ENCODE measurements at places on chromosomes 12 and 14.
A peak's percentile ranks its signal among the peaks of the same experiment; 100 is the strongest.

GRCh38 chr12:68855771-68856170, 47.8 kb downstream of the MDM2 start:
- DNase-seq = no peak

GRCh38 chr12:106227641-106228319, 20.0 kb downstream of the CKAP4 start:
- peak; percentile 30 for DNase-seq

DNA sequence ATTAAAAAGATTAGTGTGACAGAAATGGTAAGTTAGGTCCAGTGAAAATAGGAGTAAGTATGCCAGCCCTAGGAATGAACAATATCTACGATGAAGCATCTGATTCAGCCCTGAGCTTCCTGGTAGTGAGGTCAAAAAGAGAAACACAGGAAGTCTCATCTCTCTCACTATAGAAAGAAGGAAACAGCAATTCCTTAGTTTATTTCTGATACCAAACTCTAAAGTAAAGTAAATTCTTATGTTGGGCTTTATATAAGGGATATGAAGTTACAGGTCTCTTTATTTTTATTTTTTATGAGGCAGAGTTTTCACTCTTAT, 76.7 kb upstream of the RFLNA start:
- DNase-seq = no peak

DNA sequence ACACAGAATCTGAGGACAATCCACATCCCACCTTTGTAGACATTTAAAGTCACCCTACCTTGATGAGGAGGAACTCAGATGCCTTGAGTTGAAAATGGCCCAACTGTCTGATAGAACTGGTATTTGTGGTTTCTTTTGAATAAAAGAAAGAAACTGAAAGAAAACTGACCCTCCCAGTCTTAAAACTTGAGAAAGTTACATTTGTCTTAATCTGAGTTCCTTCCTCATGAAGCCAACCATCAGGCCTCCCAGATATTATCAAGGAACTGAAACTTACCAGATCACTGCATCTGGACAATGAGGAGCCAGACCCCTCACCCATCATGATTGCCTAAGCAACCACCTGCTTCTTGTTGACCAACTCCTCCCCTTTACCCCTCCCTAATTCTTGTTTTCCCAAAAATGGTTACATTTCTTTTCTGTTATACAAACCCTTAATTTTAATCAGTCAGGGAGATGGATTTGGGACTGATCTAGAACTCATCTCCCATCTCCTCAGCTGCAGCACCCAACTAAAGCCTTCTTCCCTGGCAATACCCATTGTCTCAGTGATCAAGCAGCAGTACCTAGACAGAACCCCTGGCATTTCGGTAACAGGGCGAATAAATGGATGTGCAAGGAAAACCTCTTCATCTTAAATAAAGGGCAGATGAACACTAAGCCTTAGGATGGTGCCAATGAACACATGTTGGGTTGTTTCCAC, 72.0 kb upstream of the RESF1 start:
- DNase-seq = no peak

- no peak for DNase-seq
Measured at GRCh38 chr12:91778091-91778832, 367.4 kb downstream of the BTG1 start.

DNA sequence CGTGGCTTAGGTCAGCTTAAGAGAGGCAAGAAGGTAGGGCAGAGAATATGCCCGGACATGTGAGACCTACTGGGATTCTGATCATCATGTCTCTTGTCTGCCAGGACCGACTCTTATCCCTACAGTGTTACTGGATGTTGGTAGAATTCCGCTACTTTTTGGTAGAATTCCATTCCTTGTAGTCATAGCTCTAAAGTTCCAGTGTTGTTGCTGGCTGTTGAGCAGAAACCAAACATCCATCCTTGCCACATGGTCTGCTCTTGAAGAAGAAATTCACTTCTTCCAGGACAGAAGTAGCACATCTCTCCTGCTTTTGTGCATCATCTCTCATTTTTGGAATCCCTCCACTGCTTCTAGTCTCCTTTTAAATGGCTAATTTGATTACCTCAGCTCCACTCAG, 453.7 kb downstream of the RPL10L start:
- no peak for DNase-seq
